ENCODE measurements at places on chromosomes 3 and 15. TPM values are rescaled to one million over a fixed set of nuclear protein-coding genes. Genes with fewer than 3 reads are reported as not detected.

ARHGAP11A gene
- total RNA-seq, result 131 TPM

CHRD gene
- not detected for total RNA-seq

PRR20G gene
- not detected for total RNA-seq

GOLGA8J gene
- not detected for total RNA-seq

DNA sequence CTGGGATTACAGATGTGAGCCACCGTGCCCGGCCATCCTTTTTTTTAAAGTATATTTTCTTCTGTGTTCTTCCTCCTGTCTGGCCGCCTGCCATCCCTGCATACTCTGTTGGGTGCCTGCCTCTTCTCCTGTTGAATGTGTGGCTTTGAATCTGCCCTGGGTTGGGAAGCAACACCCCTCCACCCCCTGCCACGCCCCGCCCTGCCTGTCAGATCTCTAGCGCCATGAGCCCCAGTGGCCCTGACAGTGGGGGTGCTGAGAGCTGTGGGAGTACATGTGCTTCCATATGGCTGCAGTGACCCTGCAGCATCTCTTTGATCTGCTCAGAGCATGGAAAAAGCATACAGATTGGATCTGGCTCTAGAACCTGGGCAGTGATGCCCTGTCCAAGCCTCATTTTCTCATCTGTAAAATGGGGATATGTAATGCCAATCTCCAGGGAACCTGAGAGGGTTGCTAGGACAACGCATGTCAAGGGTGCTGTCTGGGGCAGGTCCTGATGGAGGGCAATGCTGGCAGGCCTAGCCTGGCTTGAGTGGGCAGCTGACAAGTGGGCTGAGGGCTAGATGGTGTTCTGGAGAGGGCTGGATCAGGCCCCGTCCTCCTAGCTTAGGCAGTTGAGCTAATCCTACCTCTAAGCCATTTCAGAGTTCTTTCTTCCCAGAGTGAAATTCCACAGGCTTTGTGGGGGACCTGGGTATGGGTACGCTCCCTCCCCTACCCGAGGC lies 23.9 kb downstream of the CCDC13 start:
- H3K4me1 ChIP-seq, result peaks cover 28% of the 10 kb centered on the region
- H3K36me3 ChIP-seq, result no peaks in the 10 kb centered on the region

All from activated naive CD4-positive, alpha-beta T cell treated with anti-CD3 and anti-CD28 coated beads for 36 hours (primary cell).